ENCODE measurements at places on chromosomes 4 and X.

DNA sequence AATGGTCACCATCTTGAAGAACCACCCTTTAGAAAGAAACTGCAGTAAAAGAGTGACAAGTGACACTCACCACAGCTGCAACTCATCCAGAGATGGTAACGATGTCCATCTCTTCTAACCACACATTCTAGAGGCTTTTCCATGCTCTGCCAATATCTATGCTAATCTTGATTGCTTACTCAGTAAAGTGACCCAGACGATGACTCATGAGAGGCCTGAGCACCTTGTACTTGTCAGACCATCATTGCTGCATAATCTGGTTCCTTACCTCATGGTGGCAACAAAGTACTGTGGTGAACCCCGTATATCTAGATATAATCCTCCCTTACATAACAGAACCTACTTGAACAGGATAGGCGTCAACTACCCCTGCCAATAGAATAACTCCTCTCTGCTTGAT lies 75.6 kb downstream of the CCNG2 start:
- DNase-seq, result no peak

DNA sequence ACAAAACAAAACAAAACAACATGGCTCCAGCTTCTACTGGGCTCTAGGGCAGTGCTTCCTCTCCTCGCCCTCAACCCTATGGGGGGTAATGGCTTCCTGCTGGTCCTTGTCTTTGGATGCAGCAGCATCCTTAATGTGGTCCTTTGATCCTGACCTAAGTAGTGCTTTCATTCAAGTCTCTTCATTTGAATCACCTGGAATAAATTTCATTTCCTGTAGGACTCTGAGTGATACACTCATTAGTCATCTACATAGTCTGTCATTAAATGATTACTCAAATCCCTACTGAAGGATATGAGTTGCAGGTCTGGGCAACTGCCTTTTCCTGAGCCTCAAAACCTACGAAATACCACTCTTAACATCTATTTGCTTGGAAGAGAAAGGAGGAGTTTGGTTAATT lies 54.5 kb downstream of the RHOH start:
- no peak for DNase-seq

GRCh38 chrX:1397441-1398270 lies 5.7 kb upstream of the SLC25A6 start:
- DNase-seq, result no peak

GRCh38 chr4:20544645-20545044 lies 155.6 kb upstream of the PACRGL start:
- peak; percentile 79 for DNase-seq

DNA sequence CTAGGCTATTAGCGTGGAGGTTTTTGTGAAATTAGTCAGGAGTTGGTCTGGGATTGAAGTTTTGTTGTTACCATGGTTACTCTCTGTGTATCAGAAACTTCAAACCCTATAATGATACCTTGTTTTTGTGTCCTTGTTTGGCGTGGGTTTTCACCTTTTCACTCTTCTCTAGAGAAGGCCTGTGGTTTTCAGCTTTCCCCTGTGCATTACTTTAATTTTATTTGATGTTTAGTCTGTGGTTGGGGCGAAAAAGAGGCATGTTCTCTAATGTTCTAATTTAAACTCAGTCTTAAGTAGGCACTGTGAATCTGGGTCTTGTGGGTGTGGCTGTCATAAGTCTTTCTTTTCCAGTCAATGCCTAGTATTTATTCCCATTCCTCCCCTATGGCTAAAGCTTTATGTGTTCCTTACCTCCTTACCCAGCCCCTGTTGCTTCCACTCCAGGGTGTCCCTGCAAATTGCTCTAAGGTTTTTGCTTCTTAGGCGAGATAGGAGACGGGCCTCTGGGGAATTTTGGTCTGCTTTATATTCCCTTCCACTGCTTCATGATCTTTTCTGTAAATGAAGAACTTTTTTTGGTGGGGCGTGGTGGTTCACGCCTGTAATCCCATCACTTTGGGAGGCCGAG lies 326.3 kb upstream of the ZCCHC13 start:
- DNase-seq, result no peak
